ENCODE measurements at places on chromosomes 6 and 20. TPM values are rescaled to one million over a fixed set of nuclear protein-coding genes. Genes with fewer than 3 reads are reported as not detected.

- peak; percentile 89 for DNase-seq
Observed at GRCh38 chr6:81759782-81760181, 7.3 kb upstream of the TENT5A start.

DNA sequence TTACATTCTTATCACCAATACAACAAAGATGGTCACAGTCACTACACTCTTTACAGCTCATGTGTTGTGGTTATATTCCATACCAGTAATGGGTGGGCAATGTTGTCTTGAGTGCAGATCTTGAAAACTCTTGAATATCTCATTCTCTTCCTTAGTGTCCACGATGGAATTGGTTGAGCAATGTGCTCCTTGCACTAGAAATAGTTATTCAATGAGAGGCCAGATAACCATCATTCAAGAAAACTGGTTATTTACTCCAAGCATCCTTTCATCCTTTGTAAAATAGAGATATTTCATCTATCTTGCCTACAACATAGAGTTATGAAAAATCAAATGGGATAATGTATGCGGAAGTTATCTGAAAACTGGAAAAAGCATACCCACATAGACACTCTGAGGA lies 215.9 kb downstream of the ARHGAP18 start:
- peak; percentile 30 for DNase-seq

DNA sequence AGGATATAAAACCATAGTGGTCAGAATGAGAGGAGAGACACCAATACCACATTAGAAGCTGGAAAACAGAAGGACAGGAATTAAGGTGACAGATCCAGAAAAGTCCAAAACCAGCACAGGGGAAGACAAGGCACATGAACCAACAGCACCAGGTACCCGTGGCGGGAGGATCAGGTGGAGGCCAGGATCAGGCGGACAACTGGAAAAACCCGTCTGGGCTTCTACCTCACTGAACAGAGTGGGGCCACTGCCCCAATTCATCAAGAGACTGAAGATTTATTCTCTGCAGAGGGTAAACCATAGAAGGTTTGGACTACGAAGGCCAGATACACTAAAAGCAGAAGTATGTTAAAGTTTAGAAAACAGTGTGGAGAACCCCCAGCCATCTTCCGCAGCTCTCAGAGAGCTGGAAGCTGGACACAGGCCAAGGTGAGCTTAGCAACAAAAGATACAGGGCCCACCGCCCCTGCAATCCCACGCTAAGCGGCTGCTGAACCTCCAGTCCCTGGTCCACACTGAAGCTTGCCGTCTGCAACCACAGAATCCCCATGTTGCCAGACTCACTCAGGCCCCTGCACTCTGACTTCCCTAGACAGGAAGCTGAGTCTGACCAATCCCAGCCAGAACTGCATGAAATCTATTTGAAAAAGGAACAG lies 29.9 kb downstream of the ABHD12 start:
- DNase-seq: peak; percentile 83

DNA sequence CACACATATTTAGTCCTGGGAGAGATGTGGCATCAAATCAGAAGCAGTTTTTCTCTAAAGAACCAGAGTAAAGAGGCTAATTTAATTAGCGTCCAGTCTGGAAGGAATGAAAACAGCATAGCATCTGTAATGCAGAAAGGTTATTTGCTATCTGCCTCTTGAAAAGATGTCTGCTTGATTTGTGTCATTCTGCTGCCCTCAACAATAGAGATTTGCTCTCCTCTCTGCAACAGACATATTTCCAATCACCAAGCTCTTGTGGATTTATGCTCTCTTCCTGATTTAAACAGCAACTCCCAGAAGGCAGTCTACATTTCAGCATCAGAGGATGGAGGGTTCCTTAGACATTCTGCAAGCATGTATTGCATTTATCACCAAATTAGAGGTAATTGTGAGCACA lies 53.5 kb upstream of the AKAP12 start:
- no peak for DNase-seq

The YIPF3 gene
- total RNA-seq: 132 TPM

The SLC22A7 gene
- not detected for total RNA-seq

The RBPJL gene
- total RNA-seq: not detected

The FAM184A gene
- 2.0 TPM for total RNA-seq
